ENCODE measurements at places on chromosomes 4 and X.
A peak's percentile ranks its signal among the peaks of the same experiment; 100 is the strongest.

DNA sequence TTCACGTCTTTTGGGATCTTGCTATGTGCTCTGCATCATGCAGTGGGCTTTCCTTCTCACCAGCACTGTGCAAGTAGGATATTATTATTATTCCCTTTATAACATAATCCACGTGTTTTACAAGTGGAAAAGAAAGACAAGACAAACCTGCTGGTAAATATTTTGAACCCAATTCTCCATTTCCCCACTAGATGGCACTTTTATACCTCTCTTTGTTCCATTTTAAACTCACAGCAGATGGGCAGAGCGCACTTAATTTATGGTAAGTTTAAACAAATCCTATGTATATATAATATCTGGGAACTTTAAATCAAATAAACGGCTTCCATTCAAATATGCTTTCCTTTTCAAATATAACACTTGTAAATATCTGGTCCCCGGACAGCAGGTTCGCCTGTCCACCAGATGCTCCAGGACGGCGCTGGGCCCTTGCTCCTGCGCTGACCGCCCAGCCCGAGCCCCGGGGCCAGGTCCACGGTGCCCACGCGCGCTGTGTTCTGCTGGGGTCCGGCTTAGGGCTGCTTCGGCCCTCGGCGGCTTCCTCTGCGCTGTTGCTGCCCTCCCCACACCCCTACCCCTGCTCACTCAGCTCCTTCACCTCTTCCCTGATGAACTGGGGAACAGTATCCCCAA, 31.1 kb downstream of the F11 start:
- DNase-seq: peak; percentile 44

DNA sequence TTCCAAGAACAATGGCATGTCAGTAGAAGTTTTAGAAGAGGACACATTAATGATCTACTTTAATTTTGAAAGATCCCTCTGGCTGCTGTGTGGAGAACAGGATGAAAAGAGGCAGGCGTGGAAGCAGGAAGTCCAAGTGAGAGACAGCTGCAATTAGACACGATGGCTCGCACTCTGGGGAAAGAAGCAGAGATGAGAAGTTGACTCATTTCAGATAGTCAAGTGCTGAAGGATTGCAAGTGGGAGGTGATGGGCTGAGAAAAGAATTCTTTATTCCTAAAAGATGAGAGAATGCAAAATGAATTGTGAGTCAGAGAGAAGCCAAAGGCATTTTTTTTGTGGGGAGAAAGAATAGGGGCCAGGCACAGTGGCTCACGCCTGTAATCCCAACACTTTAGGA, 16.5 kb downstream of the RXFP1 start:
- peak; percentile 21 for DNase-seq

GRCh38 chrX:20140420-20140819, 1.2 kb downstream of the EIF1AX start:
- DNase-seq: no peak

- peak; percentile 96 for DNase-seq
These were observed 32.4 kb upstream of the MYOZ2 start for GRCh38 chr4:119103263-119103662.

- no peak for DNase-seq
These were observed 43.2 kb upstream of the TMSB15B start for GRCh38 chrX:103919270-103919637.

DNA sequence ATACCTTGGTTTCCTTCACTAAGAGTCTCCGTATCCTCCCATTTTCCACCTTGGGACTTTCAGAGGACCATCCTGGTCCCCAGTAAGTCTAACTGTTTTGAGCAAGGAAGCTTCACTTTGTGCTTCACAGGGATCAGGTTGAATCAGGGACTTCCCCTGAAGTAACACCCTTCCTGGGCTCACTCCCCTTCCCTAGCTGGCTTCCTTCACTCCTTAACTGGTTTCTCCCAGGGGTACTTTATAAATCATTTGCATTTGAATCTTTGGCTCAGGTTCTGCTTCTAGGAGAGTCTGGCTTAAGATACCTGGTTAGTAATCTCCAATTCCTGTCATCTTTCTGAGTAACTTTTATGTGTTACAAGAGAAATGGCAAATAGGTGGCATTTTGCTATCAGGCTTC, 24.5 kb upstream of the GRIA2 start:
- DNase-seq: no peak

GRCh38 chr4:3442959-3443749, 1.4 kb downstream of the HGFAC start:
- DNase-seq: no peak

- DNase-seq: no peak
These were observed 1135.0 kb upstream of the TENM3 start for GRCh38 chr4:181108237-181108636.

GRCh38 chrX:77160301-77160700, 286.9 kb upstream of the FGF16 start:
- no peak for DNase-seq

DNA sequence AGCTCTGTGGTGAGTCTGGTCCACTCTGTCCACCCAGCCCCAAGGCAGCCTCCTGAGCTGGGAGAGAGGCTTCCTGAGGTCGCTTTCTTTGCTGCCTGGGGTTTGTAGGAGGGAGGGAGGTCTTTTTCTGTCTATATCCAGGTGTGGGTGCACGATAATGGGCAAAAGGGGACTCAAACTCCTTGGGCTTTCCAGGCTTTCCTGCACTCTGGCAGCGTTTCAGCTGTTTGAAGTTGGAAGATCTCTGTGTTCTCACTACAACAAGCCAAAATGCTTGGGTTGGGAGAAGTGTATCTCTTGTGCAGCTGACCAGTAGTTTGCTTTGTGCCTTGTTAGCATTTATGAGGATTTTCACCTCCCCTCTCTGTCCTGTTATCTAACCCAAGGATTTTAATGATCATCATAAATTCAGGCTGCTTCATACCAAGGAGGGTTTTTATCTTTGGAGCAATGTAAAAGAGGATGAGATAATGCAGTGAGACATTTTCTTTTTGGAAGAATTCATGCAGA, 126.3 kb downstream of the REPS2 start:
- no peak for DNase-seq

DNA sequence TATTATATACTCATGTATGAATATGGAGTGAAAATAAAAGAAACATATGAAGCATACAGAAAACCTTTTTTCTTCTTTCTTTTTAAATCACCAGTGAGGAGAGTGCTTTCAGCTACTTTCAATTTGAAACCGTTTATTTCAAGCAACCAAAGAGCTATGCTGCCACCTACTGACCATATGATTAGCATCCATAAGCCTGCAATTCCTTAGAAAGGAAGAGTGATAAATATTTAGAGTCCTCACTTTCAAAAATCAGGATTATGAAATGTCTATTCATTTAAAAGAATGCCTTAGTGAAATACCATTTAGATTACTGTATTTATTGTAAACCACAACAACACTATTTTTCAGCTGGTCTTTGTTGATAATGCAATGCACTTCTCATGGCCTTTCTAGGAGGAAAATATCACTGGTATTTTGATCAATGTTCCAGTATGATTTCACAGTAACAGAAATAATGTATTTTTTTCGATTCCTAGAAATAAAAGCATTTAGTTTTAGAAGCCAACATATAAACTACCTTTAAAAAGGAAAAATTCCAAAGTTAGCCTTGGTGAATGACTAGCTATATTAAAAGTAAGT, 667.6 kb downstream of the PCDH18 start:
- peak; percentile 61 for DNase-seq

GRCh38 chr4:33126002-33126401, 2405.8 kb downstream of the PCDH7 start:
- DNase-seq: no peak

- no peak for DNase-seq
These were observed 124.0 kb downstream of the KIT start for GRCh38 chr4:54781756-54782155.

DNA sequence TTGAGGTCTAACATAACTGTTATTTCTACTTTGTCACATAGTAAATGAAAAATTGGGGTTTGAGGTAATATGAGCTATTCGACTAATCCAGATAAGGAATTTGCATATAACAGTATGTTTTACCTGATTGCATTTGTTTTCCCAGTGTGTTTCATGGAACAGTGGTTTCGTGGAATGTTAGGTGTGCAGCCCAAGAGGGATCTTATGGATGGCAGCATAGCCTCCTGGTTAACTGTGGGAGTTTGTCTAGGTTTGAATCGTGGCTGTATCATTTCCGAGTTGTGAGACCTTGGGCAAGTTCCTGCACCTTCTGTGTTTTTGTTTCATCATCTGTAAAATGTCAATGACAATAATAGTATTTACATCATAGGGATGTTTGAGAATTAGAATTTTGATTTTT, 7.9 kb downstream of the BMPR1B start:
- DNase-seq: no peak

All from fibroblast of skin of left quadriceps (primary cell).